GM23338 (cell line): ENCODE measurements at places on chromosomes 5 and 9.

GRCh38 chr5:59716029-59716428 is 177.5 kb downstream of the PDE4D start:
- no peak for DNase-seq

- no peak for DNase-seq
Observed at GRCh38 chr9:108671794-108672193, 184.0 kb downstream of the ACTL7B start.

- DNase-seq: peak; percentile 82
Observed at GRCh38 chr9:34426347-34427074, 31.9 kb downstream of the FAM219A start.

DNA sequence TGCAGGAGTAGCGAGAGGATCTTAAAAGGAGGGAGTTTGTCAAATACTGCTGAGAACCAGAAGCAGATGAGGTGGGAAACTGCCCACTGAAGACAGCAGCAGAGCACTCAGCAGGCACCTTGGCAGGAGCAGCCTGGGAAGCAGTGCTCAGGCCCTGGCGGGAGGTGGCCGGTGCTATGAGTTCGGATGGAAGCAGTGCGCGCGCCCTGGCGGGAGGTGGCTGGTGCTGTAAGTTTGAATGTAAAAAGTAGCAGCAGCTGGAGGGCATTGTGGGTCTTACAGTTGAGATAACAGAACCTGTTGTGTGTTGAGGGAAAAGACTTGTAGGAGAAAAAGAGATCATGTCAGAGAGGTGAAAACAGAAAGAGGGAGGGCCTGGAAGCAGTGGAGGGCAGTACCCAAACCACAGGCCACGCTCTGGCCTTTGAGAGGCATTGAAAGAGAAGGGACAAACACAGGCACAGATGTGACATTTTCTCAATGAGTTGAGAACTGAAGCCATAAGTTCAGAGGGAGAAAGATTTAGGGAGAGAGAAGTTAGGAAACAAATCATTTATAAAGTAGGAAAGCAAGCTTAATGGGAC is 130.9 kb downstream of the ERCC6L2 start:
- DNase-seq: no peak

DNA sequence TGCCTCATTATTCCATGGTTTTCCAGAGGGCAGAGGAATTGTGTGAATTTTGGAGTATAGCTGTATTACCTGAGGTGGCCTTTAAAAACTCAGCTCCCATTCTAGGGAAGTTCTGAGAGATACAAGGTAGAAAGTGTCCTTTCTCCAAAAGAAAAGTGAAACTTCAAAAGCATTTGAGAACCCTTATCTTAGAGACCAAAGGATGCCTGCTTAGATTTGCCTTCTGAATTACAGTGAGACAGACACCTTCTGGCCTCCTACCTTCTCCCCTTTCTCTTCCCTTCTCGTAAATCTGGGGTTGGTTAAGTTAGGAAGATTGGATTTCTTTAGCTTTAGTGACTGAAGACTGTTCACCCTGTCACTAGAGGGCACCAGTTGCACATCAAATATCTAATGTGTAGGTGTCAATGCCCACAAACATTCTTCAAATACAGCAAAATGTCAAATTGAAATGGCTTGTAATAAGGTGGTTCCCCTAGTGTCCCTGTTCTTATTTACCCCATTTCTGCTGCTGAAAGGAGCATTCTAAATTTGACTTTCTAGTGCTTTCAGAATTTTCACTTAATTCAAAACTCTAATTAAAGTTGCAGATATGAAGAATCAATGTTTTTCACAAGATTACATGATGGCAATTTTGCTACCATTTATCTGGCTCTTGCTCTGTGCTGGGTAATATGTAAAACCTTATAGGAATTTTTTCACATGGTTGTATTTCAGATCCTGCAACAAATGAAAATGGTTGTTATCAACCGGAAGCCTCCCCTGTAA is 46.7 kb downstream of the PRRC1 start:
- DNase-seq: peak; percentile 88

- no peak for DNase-seq
Observed at GRCh38 chr9:29006628-29007027, 1433.3 kb upstream of the C9orf72 start.

DNA sequence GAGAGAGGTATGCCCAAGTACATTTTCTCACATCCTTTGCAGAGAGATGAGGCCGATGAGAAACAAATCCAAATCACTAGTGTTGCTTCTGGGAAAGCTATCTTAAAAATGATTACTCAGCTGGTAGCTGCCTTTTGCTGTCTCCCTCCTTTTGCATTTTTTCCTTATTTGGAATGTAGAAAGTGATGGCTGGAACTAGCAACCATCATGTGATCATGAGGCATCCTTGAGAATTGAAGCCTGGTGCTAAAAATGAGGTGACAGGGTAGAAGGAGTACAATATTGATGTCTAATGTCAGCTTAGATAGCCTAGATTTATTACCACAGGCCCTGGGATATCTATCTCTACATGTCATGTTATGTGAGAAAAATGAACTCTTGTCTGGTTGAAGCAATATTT is 109.3 kb upstream of the TAF11L2 start:
- DNase-seq: no peak

DNA sequence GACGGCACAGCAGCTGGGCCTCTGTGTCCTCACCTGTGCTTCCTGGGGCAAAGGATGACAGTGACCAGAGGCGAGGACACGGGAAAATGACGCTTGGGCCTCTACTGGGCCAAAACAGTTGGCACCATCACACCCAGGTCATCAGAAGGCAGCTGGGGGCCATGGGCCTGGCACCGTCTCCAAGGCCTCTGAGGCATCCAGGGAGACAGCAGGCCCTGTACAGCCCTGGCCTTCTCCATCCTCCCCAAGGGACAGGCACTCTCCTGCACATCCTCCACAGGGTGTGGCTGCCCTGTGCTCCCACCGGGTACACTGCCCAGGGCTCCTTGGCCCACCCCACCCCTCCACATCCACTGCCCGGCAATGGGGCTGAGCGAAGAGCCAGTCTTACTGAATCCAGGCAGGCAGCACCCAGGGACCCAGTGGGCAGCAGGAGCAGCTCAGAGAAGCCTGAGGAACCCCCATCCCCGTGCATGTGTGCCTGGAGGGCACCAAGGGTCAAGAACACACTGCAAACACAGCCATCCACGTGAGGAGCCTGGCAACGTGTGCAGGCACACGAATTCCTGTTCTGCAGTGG is 4.0 kb downstream of the LPCAT1 start:
- DNase-seq: no peak

GRCh38 chr5:139131465-139131864 is 66.7 kb downstream of the SIL1 start:
- peak; percentile 33 for DNase-seq

DNA sequence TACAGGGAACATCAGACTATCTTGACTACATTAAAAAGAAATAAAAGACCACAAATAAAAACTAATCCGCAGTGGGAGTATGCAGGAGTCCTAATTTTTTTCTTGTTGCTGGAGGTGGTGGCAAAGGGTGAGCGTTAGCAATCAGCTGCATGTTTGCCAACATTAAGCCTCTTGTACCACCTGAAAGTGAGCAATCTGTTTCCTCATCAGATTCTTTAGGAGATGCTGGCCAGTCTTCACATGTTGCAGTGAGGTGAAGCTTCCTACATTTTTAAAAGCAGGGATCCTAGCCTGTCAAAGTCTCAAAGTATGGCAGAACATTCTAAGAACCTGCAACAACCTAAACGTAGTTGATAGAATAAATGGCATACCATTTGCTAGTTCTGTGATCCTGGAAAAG is 162.2 kb upstream of the MEF2C start:
- no peak for DNase-seq

GRCh38 chr9:116654059-116654355 is 33.1 kb upstream of the TRIM32 start:
- no peak for DNase-seq

DNA sequence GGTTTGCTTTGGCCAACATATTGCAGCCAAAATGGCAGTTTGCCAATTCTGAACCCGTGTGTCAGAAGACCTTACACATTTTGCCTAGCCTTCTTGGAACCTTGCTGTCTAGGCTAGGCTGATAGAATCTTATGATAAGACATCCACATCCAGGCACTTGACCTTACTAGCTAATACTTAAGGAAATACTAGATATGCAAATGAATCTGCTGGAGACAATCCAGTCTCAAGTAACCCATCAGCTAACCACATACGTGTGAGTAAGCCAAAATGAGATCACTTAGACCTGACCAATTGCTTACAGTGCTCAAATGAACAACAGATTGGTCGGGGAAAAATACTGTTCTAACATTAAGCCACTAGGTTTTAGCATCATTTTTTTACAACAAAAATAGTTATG is 1504.6 kb upstream of the CDH9 start:
- DNase-seq: no peak

DNA sequence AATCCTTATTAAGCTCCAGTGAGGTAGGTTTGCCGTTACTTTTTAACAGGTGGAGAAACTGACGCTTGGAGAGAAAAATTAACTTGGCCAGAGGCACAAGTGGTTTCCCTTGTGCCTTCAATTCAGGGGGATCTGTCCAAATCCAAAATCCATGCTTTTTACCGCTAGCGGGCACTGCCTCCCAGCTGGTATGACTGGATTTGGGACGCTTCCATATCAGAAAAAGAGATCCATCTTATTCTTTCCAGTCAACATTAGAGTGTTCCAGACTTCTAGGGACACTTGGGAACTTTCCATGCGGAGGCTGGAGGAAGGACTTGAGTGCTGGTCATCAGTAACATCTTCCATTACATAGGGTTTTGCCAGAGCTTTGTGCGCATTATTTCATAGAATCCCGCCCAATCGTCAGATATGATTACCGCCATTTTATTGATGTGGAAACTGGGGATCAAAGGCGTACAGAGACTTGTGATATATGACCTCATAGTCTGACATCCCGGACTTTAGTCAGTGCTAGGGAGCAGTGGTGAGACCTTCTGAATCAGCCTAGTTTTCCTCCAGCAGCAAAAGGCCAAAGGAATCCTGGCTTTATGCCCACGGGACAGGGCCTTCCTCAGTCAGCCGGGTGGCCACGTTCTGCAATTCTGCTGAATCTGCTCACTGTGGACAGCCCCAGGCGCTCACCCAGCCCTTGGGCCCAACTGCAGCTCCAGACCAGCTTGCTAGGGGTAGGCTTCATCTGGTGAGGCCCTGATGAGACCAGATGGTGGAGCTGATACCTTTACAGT is 1.1 kb upstream of the GNPDA1 start:
- DNase-seq: no peak

DNA sequence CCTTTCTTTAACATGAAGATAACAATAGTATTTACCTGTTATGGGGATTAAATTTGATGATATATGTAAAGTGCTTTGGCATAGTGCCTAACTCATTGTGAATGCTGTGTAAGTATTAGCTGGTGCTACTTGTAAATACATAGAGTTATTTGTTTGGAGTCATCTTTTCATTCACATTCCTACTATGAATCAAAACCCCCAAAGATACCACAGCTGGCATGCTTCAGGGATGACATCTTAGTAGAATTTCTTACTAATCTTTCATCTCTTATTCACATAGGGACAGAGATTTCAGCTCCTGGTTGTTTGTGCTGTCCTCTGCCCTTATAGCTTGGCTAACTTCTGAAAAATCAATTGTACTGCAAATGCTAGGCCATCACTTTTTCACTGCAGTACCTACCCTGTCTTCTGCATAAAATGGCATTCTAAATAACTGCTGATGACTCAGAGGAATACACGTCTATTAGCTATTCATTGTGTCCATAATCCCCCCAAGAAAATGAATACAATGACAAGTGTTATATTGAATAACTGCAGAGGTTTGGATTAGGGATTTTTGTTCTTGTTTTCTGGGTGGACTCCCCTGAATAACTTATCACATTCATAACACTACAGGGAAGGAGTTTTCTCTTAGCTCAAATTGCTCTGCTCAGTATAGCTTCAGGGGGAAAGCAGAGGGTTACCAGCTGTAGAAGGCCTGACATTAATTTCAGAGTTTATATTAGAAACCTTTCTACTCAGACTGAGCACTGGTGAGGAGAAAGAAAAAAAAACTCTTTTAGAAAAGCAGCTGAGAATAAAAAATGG is 192.2 kb upstream of the C9orf72 start:
- no peak for DNase-seq

DNA sequence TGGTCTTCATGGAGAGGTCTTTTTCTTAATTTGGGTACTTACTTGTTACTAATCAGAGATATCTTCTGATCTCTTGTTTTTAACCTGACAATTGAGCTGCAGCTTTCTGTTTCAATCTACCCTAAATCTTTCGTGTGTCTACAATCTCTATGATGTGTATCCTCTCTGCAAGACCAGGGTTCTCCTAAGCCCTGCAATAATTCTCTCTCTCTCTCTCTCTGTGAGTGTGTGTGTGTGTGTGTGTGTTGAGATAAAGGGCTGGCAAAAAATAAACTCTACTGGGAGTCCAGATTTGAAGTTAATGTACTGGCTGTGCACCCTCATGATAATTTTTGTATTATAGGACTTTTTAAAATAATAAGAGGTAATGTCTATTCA is 57.8 kb upstream of the FBXL7 start:
- DNase-seq: no peak

- DNase-seq: no peak
Observed at GRCh38 chr9:19461135-19461534, 52.3 kb downstream of the ACER2 start.

DNA sequence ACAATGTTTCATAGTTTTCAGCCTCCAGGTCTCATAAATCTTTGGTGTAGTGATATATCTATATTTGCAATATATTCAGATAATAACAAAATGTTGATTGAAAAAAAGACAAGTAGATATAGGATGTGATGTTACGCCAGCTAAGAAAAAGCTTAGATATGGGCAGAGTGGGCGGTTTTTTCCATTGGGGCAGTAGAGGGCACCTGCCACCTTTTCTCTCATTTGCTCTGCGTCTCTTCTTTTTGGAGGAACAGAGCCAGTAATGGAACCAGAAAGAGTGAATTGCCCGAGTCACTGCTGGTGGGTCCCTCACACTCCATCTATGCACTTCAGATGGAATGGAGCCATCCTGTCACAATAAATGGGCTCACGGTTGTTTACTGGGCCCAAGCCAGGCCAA is 62.1 kb upstream of the FANCC start:
- no peak for DNase-seq

DNA sequence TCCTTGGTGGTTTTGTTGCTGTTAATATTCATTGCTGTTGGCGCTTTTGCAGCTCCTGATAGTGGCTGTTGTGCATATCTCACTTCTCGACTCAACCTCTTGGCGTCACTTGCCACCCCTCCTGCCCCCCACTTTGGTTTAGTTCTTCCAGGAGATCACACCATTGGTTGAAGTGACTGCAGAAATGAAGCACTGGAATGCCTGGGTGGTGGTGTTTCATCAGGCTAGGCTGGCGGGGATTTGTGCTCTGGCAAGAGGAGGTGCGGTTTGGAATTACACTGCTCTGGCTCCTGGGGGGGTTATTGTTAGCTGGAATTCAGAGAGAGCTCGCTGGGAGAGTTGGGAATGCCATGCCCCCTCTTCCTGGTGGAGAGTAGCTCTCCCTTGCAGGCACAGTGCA is 11.5 kb downstream of the PRRC2B start:
- DNase-seq: peak; percentile 96

- DNase-seq: no peak
Observed at GRCh38 chr5:135238622-135239452, 160.2 kb downstream of the MACROH2A1 start.

DNA sequence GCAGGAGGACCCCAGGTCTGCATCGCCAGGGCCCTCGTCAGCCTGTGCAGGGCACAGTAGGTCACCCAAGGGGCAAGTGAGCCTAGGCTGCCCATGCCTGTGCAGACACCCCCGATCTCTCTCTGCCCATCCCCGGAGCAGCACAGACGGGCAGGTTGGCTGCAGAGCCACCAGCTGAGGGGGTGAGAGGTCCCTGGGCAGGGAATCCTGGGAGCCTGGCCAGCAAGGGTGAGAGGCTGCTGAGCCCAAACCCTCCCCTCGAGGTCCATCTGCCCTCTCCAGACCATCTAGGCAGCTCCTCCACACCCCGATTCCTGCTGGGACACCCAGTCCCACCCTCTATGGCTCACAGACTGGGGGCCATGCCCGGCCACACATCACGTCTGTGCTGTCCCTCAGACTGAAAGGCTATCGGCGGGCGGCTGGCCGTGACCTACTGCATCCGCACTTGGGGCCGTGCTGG is 2.8 kb upstream of the DPP7 start:
- DNase-seq: no peak
